Stimulated activated CD4-positive, alpha-beta T cell treated with anti-CD3 and anti-CD28 coated beads, Interleukin-1b, Interleukin-23, amount 100 ng/mL, for 1 hour (primary cell): ENCODE measurements at places on chromosomes 16 and 17.
A peak's percentile ranks its signal among the peaks of the same experiment; 100 is the strongest.

DNA sequence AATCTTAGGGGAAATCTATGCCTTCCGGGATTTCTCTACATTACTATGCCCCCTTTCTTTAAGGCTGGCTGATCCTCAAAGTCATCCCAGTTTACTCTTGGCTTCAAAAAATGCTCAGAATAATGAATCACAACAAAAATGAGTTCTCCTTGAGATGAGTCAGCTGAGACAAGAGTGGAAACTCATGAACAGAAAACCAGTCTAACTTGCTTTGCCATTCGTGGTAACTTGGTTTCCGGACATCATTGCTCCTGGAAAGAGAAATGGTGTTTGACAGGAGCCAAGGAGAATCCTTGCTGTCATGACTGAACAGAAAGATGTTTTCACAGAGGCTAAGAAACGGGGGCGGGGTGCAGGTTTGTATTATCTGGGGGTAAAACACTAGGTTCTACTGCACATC, 435.6 kb upstream of the DYNLRB2 start:
- DNase-seq, result no peak

DNA sequence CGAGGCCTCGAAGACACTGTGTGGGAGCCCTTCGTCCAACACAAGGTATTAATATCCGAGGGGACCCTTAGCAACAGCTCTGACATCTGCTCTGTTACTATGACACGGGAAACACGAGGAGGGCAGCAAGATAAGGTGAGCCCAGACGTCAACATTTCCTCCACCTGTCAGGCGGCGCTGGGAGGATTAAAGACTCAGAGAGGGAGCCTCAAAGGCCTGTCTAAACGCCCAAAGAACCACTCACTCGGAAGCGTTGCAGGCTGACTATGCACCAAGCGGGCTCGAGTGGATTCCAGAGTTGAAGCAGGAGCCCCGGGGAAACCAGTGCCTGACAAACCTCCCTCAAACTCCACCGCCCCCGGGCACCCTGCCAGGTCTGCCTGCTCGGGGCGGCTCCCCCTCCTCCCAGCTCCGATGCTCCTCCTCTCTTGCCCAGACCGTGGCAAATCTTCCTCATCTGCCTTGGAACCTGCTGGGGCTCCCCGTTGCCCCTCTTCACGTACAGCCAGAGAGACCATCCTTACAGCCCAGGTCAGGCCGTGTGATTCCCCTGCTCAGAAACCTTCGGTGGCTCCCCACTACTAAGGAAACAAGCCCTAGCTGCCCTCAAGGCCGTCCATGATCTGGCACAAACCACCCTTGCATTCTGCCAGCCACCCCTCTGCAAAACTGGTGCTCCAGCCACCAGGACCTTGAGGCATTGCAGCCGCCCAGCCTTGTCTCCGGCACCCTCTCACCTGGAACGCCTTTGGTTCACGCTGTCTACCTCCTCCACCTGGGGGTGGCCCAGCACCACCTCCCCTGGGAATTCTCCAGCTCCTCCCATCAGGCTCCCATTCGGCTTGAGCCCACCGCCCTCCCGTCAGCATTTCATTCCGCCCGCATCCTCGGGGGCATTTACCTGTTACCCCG, 16.2 kb downstream of the RPH3AL start:
- no peak for DNase-seq

- no peak for DNase-seq
Measured at GRCh38 chr17:74356646-74357465, 4.8 kb downstream of the BTBD17 start.

GRCh38 chr17:63542218-63542545, 8.1 kb upstream of the DCAF7 start:
- DNase-seq, result no peak

- no peak for DNase-seq
Measured at GRCh38 chr17:17539591-17539990, 43.4 kb upstream of the RASD1 start.

- no peak for DNase-seq
Measured at GRCh38 chr17:81025741-81026129, 9.2 kb upstream of the BAIAP2 start.

- no peak for DNase-seq
Measured at GRCh38 chr16:8919089-8919933, 37.2 kb downstream of the LITAFD start.

- DNase-seq, result no peak
Measured at GRCh38 chr17:18896947-18897346, 39.0 kb downstream of the PRPSAP2 start.

DNA sequence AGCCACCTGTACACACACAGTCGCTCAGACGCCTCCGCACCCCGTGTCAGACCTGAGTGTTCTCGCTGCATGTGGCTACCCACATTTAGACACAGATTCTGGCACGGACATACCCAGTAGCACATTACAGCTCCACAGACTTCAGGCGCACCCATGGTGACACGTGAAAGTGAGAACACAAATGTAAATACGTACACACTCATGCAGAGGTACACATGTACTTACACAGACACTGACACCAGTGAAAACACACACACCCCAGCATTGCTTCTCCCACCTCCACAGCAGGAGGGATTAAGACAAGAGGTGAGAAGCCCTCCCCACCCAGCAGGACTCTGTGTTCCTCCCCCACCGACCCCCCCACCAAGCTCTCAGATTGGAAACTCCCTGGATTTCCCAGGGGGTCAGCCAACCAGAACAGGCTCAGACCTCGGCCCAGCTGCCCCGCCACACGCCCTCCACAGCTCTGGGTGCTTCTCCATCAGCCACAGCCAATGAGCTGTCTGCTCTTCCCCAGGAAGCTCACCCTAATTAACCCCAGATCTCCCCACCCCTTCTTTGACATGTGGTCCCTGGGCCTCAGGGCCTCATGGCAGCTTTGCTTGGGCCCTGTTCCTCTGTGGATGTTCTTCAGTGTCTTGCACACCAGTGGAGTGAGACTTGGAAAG, 5.3 kb upstream of the FOXN1 start:
- no peak for DNase-seq

DNA sequence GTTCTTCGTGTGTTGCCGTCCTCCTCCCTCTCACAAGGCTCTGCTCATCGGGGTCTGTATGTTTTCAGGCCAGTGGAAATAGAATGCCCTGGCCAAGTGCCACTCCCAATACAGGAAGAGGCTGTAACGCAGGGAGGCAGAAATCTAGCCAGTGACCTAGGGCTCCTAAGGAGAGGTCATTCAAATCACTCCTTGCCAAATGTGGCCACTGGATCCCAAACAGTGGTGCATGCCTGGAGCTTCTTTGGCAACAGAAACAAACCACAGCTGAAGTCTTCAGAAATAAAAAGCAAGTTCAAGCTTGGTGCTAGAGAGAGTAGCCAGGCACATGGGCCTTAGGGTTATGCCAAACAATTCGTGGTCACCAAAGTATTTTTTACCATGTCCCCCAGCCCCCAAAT, 66.1 kb downstream of the SMG6 start:
- DNase-seq, result no peak

- no peak for DNase-seq
Measured at GRCh38 chr17:28623696-28624095, 9.7 kb upstream of the RSKR start.

DNA sequence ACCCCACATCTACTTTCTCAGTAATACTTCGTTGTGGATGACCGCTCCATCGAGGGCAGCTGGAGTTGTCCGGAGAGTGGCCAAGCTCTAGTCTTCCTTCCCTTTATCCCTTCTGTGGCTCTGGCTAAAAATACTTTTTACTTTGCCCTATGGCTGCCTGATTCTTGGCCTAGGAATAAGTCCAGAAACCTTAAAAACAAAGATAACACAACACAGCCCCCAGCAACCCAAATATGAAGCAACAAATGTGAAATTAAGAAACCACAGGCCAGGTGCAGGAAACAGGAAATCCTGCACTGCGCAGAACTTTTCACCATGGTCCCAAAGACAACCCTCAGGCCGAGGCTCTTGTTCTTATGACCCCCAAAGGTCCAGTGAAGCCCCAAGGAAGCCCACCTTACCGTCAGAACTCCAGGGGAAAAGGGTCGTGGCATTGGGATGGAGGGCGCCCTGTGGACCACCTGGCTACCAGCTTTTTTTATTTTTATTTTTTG, 26.0 kb downstream of the TK2 start:
- DNase-seq, result no peak

GRCh38 chr16:17379121-17379571, 91.6 kb downstream of the XYLT1 start:
- no peak for DNase-seq

DNA sequence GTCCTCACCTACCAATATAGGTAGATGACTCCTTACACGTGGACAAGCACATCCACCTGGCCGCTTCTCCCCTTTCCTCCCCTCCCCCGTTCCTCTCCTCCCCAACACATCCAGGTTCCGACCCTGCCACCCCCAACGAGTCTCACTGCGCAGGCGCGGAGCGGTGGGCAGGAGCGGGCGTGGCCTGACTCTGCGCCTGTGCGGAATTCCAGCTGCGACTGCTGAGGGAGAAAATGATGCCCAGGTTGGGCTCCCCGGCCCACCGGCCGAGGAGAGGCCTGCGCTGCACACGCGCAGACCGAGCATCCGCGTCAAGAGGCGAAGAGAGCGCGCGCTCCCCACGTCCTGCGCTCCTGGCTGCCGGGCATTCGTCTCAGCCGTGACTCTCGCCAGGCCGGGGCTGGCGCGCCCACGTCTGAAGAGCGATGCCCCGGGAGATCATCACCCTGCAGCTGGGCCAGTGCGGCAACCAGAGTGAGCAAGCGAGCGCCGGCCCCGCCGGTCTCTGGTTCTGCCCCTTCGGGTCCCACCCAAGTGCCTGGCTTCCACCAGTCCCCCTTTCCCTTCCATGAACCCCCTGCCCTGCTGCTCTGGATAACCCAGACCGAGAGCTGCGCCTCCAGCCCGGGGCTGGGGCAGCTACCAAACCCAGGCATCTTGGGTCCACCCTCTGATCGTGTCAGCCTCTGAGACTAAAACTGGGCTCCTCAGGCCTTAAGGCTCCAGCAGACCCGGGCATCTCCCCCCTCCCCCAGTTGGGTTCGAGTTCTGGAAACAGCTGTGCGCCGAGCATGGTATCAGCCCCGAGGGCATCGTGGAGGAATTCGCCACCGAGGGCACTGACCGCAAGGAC, at the start of gene TUBG2:
Gene TUBG2, plus strand, starts transcription at position 206 of the 853 bp plus-strand sequence. Its CDS starts 220 bp downstream, at position 426.
- no peak for DNase-seq

- DNase-seq, result peak; percentile 44
Measured at GRCh38 chr17:55717898-55718735, 4.5 kb downstream of the TMEM100 start.

- DNase-seq, result no peak
Measured at GRCh38 chr16:50440991-50441390, 72.2 kb upstream of the BRD7 start.

GRCh38 chr17:17892009-17892408, 55.2 kb upstream of the SREBF1 start:
- no peak for DNase-seq

DNA sequence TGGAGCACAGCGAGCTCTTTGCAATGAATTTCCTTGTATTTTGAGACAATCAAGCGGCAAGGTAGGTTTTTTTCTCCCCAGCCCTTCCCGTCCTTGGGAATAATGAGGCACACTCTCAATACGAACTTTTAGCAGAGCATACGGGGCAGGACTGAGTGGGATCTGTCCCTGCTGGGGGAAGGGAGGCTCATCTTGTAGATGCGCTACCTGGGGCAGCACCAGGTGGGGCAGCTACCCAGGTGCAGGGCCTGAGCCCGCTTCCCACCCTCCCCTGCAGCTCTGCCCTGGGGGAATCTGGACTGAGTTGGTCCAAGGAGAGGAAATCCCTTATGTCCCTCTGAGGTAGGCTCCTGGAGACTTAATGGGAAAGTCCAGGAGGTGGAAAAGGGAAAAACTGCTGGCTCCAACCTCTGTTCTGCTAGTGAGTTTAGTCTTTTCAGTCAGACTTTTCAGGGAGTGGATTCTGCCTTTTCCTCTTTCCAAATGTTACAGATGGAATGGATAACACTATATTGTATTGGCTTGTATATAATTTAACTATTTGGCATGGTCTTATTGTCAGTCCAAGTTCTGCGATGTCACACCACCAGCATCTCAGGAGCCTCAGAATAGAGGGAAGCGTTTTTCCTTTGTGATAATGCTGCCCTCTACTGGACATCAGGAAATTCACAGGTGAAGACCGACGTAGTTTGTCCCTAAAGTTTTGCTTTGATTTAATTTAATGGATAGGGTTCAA, 9.6 kb upstream of the CES1 start:
- DNase-seq, result no peak

GRCh38 chr17:78172249-78173051, 4.1 kb downstream of the SYNGR2 start:
- no peak for DNase-seq

DNA sequence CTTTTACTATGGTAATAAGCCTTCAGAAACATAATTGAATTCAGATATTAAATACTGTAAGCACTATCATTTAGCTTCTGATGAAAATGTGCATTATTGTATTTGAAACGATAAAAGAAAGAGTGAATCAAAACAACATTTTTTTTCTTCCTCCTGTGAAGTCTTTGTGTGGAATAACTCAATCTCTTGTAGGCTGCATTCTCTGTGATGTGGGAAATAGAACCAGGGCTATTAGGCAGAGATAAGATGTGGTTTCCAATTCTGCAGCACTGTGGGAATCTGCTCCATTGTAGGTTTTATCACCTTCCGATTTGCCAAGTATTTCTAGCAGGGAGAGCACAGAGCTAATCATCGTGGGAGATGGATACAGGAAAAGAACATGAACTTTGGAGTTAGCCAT, 624.5 kb downstream of the RBFOX1 start:
- no peak for DNase-seq

DNA sequence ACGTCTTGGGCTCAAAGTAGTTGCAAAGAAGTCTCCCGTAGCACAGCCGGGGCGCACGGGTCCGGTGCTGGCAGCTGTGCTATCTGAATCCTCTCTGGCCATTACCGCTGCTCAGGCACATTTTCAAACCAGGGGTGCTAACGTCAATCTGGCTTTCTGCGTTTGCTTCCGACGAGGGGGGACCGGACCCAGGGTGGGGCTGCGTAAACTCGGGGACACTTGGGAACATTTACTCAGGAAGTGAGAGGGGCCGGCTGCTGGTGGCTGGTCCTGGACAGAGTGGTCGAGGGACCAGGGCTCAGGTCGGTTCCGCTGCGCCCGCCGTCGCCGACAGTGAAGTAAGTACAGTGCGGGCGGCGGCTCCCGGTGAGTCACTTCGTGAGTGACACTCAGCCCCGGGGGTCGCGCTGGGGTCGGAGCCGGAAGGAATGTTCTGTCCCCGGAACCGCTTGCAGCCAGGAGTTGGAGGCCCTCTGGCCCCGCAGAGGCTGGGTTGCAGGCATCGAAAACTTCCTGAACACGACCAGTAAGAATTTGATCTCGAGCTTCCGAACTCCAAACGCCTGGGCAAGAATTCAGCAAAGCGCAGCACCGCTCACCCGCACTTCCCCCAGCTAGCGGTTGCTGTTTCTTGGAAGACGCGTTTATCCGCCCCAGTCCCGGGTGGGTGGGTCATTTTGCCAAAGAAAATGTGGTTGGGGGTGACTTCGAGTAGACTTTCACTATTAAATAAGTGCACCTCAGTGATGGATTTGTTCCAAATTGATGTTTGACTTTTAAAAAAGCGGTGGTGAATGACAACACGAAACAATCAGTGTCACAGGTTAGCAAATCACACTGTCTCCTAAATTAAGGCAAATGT, 1.4 kb upstream of the HS3ST3B1 start:
- no peak for DNase-seq

DNA sequence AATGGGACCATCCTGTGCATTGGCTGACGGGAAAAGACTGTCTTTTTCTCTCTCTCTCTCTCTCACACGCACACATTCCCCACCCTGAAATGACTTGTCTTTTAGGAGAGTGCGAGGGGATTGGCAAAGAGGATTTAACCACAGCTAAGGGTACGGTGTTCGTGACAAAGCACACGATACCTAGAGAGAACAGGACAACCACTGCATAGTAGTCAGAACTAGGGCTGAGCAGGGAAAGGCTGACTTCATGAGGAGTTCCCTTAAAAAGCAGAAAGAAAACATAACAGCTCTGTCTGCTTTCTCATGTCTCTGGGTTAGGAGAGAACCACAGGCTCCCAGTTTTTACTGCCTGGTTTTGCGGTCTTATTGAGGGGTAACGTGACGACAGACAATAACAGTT, 742.8 kb upstream of the SOX9 start:
- DNase-seq, result no peak
